ENCODE measurements at places on chromosomes 11 and 22. TPM values are rescaled to one million over a fixed set of nuclear protein-coding genes. Genes with fewer than 3 reads are reported as not detected.

GRCh38 chr11:86749376-86749775 is 51.0 kb upstream of the PRSS23 start:
- DNase-seq, result no peak

DNA sequence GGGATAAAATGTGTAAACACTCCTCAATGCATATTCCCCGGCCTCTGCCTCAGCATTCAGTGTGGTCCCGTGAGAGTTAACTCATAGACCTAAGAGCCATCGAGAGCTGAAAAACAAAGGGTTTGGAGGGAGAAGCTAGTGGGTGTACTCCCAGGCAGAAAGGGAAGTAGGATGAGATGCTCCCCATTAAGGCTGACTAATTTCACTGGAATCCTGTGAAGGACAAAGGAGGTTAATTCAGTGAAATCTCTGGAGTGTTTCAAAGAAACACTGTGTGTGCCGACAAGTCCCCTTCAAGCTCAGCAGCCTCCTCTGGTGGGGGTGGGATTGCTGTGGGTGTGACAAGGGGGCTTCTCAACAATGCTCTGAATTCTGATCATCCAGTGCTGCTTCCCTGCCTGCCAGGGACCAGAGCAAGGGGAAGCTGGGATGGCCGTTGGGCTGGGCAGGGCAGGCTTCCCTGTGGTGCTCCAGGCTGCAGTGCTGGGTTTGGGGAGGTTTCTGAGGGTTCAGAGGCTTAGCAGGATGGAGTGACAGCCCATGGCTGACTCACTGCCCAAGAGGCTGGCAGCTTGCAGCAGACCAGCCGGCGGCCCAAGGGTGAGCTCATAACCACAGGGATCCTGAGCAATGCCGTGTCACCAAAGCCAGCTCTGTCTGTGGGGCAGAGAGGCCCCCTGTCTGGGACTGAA is 61.4 kb upstream of the BMAL1 start:
- peak; percentile 34 for DNase-seq

GRCh38 chr11:19524171-19524671 is 188.4 kb upstream of the NAV2 start:
- no peak for DNase-seq

DNA sequence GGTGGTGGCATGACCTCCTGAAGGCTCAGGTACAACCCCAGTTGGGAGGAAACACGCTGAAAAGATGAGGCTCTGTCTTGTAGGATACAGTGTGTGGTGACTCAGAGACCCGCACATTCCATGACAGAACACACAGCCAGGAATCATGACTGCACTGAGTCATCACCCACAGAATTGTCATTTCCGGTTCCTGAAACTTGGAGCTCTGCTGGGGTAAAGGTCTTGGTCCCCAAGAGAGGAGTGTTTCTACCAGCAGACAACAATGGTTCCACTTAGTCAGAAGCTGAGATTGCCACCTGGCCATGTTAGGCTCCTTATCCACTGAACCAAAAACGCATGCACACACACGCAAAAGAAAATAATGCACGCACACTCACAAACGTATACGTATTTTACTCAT is 31.5 kb upstream of the CYB5R3 start:
- DNase-seq, result peak; percentile 70

DNA sequence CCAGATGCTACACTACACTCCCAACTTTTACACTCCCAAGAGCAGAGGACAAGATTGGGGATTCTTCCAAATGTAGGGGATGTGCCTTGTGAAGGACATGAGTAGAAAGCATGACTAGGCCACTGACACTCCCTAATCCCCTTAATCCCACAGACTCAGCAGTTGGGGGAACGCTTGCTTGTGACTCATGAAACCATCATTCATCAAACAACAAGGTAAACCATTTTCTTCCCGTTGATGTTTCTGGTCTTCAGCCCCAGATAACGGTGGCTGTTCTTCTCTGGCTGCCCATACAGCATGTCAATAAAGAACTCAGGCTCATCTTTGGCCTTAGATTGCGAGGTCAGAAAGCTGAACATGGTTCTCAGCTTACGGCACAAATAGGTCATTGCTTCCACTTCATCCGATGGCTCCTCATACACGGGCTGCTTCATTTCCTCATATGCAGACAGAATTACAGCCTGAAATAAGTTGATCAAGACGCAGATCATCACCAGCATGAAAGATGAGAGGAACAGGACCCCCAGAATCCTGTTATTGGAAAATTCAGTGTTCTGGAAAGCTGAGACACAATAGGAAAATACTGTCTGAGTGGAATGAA is 6.4 kb upstream of the CDPF1 start:
- no peak for DNase-seq

- peak; percentile 95 for DNase-seq
These were observed 37.3 kb upstream of the RBFOX2 start for GRCh38 chr22:36065775-36066544.

DNA sequence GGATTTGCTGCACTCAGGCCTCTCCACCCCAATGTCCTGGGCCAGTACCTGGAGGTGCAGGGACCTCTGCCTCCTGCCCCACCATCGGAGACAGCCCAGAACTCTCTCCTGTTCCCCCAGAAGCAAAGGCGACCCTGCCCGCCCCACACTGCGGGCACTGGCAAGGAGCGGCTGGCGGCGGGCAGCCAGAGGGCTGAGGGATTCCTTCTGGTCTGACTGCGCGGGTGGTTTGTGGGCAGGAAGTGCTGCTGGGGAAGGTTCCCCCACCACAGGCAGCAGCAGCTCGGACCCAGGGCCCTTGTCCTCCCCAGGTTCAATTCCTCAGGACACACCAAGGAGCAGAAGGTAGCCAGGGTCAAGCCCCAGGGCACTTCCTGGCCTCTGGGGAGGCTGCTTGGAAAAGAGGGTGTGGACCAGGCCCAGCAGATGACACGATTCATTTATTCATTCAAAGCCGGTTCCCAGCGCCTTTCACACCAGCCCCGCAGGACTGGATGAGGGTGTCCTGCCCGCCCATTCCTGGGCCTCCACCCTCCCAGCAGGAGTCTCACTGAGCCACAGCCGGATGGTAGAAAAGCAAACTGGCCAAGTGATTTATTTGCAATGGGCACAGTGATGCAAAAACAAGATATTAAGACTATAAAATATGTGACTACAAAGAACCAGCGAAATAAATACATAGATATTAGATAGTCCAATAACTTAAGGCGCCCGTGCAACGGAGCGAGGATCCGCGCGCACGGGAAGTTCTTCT is 1.2 kb downstream of the PHLDA2 start:
- DNase-seq, result peak; percentile 20

- peak; percentile 17 for DNase-seq
These were observed 8.6 kb downstream of the ARAP1 start for GRCh38 chr11:72743321-72744221.

DNA sequence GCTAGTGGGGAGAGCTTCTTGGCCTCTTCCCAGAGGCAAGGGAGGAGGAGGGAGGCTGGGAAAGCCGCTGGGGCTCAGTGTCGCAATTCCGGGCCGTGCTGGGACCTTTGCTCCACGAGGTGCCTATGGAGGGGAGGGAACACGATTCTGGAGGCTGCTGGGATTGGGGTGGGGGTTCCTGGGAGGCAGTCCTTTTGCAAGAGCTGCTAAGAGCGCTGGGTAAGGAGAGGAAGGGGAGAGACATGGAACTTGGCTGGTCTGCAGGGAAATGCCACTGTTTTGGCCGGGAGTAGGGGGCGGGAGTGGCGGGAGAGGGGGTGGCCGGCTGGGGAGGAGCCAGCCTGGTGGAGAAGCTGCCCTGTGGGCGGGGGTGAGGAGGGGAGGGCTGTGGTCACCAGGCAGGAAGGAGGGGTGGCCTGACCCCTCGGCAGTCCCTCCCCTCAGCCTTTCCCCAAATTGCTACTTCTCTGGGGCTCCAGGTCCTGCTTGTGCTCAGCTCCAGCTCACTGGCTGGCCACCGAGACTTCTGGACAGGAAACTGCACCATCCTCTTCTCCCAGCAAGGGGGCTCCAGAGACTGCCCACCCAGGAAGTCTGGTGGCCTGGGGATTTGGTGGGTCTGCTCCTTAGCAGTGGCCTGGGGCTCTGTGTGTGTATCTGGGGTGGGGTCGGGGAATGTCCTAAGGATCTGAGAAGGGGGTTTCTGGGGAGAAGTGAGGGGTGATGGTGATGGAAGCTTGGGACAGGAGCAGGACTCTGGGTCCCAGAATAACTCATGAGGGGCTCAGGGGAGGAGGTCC is at the start of gene NR1H3:
TSS of gene NR1H3 (plus strand) at position 480 of the 800 bp plus-strand sequence. CDS start 1,221 bp downstream, outside the sequence.
- DNase-seq, result peak; percentile 86

Gene EXT2
- total RNA-seq, result 34.6 TPM

Gene LYVE1
- 95.2 TPM for total RNA-seq

Gene POU2AF3
- 0.44 TPM for total RNA-seq

Gene OR51A4
- not detected for total RNA-seq
